ENCODE measurements at places on chromosomes 6 and 20.

- no peaks in the 10 kb centered on the region for H3K36me3 ChIP-seq
- DNase-seq: no peak
- H3K4me3 ChIP-seq: no peak overlapping the region
- no peaks in the 10 kb centered on the region for H3K27me3 ChIP-seq
- no peak overlapping the region for H3K27ac ChIP-seq
Observed at GRCh38 chr6:5285081-5285480, 23.8 kb downstream of the FARS2 start.

DNA sequence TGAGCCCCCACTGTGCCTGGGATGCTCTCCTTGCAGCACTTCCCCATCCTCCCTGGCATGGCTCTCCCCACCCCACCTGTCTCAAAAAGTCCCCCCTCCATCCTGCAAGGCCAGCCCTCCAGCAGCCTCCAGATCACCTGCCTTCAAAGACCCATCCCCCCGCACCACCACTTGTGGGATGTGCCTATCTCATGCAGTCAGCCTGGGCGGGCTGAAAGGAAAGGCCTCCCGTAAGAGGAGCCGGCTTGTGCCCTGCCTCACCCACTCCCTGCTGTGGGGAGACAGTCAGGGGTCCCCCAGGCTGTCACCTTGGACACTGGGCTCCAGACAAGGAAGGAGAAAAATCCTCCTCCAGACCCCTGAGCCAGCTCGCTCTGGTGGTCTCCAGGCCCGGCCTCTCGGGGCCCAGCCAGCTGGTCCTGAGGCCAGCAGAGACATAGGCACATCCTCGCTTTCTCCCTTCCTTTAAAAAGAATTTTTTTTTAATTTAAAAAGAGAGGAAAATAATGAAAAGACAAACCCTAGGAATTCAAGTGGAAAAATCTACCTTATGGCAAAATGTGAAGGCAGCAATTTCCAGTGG lies 77.3 kb downstream of the GRM4 start:
- DNase-seq: no peak
- H3K4me3 ChIP-seq: no peak overlapping the region
- no peaks in the 10 kb centered on the region for H3K36me3 ChIP-seq

DNA sequence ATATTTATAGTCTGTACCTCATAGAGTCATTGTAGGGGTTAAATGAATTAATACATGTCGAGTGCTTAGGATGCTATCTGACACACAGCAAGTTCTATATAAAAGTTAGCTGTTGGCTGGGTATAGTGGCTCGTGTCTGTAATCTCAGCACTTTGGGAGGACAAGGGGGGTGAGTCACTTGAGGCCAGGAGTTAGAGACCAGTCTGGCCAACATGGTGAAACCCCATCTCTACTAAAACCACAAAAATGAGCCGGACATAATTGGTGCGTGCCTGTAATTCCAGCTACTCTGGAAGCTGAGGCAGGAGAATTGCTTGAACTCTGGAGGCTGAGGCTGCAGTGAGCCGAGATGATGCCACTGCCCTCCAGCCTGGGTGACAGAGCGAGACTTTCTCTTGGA lies 222.9 kb downstream of the UBE3D start:
- DNase-seq: no peak
- H3K4me3 ChIP-seq: no peak overlapping the region
- no peaks in the 10 kb centered on the region for H3K4me1 ChIP-seq
- no peaks in the 10 kb centered on the region for H3K36me3 ChIP-seq

GRCh38 chr6:95866732-95867131 lies 149.0 kb upstream of the FUT9 start:
- H3K36me3 ChIP-seq: no peaks in the 10 kb centered on the region
- H3K4me1 ChIP-seq: no peaks in the 10 kb centered on the region
- H3K4me3 ChIP-seq: no peak overlapping the region
- peak; percentile 32 for DNase-seq
